Cardiac atrium fibroblast (primary cell): ENCODE measurements at places on chromosomes 1 and 21. TPM values are rescaled to one million over a fixed set of nuclear protein-coding genes. Genes with fewer than 3 reads are reported as not detected.

Gene TRPM2
- not detected in 2 replicates for total RNA-seq

Gene SGIP1
- total RNA-seq = 0.81 and 3.2 TPM in 2 replicates

Gene UBE4B
- total RNA-seq = 21.7 and 24.9 TPM in 2 replicates

Gene LCE6A
- total RNA-seq = not detected in 2 replicates

Gene CCDC30
- total RNA-seq = under 0.01 and 0.18 TPM in 2 replicates

Gene CD52
- total RNA-seq = not detected in 2 replicates

Gene NHLH1
- total RNA-seq = not detected in 2 replicates

Gene GRIK3
- total RNA-seq = not detected in 2 replicates

Gene TARBP1
- total RNA-seq = 13.4 and 14.3 TPM in 2 replicates

Gene LCE1C
- total RNA-seq = not detected in 2 replicates

Gene KIF17
- 0.81 TPM in 1 of 2 replicates, not detected in the other for total RNA-seq

Gene C1QB
- not detected in 2 replicates for total RNA-seq

Gene RPE65
- under 0.01 TPM in 1 of 2 replicates, not detected in the other for total RNA-seq

Gene SH2D2A
- 0.18 TPM in 1 of 2 replicates, not detected in the other for total RNA-seq

Gene IFNAR2
- 6.0 and 7.6 TPM in 2 replicates for total RNA-seq

Gene CFHR3
- total RNA-seq = not detected in 2 replicates

Gene OR4F29
- not detected in 2 replicates for total RNA-seq

Gene SLC35A3
- 19.4 and 32.3 TPM in 2 replicates for total RNA-seq

Gene CENPF
- 10.2 and 10.8 TPM in 2 replicates for total RNA-seq

Gene OR2T33
- not detected in 2 replicates for total RNA-seq

Gene ARHGEF16
- 0.81 TPM in 1 of 2 replicates, not detected in the other for total RNA-seq

Gene GBP2
- 9.6 and 12.6 TPM in 2 replicates for total RNA-seq

Gene SH3BP5L
- 21.3 and 27.7 TPM in 2 replicates for total RNA-seq

Gene S100A2
- 0.16 TPM in 1 of 2 replicates, not detected in the other for total RNA-seq

Gene TMCO4
- total RNA-seq = 13.3 and 19.9 TPM in 2 replicates

Gene LPAR3
- 1.3 TPM in 1 of 2 replicates, not detected in the other for total RNA-seq

Gene UTS2
- not detected in 2 replicates for total RNA-seq

Gene PDZK1IP1
- 3.4 and 4.4 TPM in 2 replicates for total RNA-seq

Gene BMP8A
- 0.49 and 0.90 TPM in 2 replicates for total RNA-seq

Gene CACNA1S
- total RNA-seq = not detected in 2 replicates

Gene DYRK1A
- 25.5 and 34.0 TPM in 2 replicates for total RNA-seq

Gene LRRN2
- total RNA-seq = under 0.01 TPM in 1 of 2 replicates, not detected in the other

Gene PLEKHO1
- total RNA-seq = 18.1 and 19.0 TPM in 2 replicates

Gene SPATA45
- total RNA-seq = not detected in 2 replicates

Gene C1QTNF12
- total RNA-seq = 4.0 TPM in 1 of 2 replicates, not detected in the other

Gene UBXN11
- 2.6 and 3.6 TPM in 2 replicates for total RNA-seq

Gene SEC16B
- 1.8 TPM in 2 replicates for total RNA-seq

Gene LMOD1
- 2.3 and 2.5 TPM in 2 replicates for total RNA-seq

Gene C1orf115
- total RNA-seq = 0.81 and 2.7 TPM in 2 replicates

Gene RAD54L
- total RNA-seq = 4.9 and 5.7 TPM in 2 replicates

Gene CATSPERE
- 0.36 and 0.49 TPM in 2 replicates for total RNA-seq
